ENCODE measurements at places on chromosomes 5 and 9.

DNA sequence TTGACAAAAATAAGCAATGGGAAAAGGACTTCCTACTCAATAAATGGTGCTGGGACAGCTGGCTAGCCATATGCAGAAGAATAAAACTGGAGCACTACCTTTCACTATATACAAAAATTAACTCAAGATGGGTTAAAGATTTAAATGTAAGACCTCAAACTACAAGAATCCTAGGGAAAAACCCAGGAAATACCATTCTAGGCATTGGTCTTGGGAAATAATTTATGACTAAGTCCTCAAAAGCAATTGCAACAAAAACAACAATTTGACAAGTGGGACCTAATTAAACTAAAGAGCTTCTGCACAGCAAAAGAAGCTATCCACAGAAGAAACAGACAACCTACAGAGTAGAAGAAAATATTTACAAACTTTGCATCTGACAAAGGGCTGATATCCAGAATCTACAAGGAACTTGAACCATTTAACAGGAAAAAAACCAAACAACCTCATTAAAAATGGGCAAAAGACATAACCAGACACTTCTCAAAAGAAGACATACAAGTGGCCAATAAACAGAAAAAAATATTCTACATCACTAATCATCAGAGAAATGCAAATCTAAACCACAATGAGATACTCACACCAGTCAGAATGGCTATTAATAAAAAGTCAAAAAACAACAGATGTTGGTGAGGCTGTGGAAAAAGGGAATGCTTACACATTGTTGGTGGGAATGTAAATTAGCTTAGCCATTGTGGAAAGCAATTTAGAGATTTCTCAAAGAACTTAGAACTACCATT, 75.2 kb upstream of the CPEB4 start:
- DNase-seq, result no peak

DNA sequence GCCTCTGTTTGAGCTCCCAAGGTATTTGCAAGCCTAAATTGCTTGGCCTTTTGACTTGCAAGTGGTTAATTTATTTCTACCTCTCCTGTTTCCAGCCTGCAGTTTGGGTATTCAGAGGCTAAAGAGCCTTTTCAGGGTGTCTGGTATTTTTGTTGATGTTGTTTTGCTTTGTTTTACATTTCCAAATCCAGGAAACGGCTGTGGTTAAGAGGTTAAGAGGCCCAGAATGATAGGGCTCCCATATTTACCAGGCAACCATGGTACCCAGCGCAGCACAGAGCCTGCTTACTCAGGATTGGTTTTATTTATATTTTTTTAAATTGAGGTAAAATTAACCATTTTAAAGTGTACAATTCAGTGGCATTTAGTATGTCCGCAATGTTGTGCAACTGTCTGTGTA, 92.1 kb downstream of the PDZD2 start:
- no peak for DNase-seq

- DNase-seq, result no peak
Observed at GRCh38 chr5:180593446-180594206, 2.3 kb upstream of the SCGB3A1 start.

GRCh38 chr9:87137718-87138117, 190.4 kb upstream of the GAS1 start:
- DNase-seq, result no peak

DNA sequence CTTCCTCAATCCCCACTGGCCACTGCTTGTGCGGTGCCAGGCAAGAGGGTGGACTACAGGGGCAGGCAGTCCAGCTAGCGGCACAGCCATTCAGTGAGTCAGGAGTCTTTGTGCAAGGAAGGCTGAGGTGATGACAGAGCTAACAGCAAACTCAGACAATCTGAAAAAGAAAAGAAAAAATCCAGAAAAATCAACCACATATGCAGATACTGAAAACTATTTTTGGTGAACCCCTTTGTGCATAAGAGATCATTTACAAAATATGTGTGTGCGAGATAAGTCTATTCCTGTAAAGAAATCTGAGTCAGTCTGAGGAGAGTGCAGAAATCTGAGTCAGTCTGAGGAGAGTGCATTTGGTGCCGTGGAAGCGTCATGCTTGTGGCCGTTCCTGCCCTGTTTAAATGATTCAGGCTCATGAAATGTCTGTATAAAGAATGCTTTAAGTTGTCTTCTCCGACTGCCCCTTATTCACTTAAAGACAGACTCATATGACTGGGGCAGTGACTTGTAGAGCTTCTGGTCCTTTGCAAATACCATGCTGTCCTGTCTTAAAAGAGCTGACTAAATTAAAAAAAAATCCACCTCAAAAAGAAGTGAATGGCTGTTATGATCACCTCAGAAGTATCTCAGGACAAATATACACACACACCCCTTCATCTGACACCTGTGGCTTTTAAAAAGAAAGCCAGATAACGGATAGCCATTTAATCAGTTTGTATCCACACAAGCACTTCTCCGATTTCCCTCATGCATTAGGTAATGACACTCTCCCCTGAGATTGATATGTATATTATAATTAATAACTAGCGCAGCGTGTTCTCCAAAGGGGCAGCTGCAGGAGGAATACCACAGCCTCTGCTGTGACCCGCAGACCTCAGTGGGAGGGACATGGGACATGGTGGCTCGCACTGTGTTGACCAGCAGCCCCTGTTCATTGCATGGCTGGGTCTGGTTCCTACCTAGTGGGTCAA, 47.3 kb downstream of the TRIO start:
- no peak for DNase-seq

Data from GM12892 (cell line).